ENCODE measurements at places on chromosomes 5 and 9.

DNA sequence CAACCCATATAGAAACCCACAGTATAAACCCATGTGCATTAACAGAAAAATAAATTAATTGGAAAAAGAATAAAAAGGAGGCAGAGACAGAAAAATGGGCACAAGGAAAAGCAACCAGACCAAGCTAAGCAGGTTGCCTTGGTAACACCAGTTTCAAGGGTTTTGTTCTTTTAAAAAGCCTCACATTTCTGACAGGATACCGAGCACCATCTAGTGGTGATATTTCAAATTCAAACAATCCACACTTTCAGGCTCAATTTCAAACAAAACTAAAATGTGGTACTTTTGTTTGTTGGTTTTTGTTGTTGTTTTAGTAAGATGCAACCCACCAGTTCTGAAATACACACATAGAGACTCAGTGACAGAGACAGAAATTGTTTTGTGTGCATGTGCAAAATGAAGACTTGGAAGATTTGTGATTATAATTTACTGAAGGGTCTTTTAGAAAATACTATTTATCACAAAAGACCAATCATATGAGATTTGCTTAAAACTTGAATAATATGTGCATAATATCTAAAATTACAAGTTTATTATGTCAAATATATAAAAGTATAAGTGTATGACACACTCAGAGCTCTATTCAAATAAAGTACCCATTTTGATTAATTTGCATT is 318.2 kb downstream of the SLCO4C1 start:
- DNase-seq, result peak; percentile 52

- no peak for DNase-seq
Observed at GRCh38 chr9:123657099-123657498, 272.8 kb downstream of the DENND1A start.

GRCh38 chr5:18305288-18305924 is 671.1 kb downstream of the TAF11L14 start:
- DNase-seq, result peak; percentile 52

- DNase-seq, result peak; percentile 79
Observed at GRCh38 chr5:93621327-93621798, 38.3 kb downstream of the NR2F1 start.

- no peak for DNase-seq
Observed at GRCh38 chr5:160961038-160961437, 109.0 kb upstream of the ATP10B start.

DNA sequence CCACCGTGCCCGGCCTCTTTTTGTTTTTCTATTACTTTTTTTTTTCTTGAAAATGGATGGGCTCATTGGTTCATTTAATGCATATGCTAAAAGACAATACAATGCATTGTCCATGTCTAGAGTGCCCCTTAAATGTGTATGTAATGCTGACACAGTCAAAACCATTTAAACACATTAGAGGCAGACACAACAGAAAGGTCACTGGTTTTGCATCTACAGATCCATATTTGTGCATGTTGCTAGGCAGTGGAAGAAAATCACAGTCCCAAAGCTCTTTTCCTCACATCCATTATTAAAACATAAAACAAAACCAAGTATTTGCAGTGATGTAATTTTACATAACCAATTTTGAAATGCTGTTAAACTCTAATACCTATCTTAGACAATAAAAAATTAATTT is 389.0 kb downstream of the TAF11L14 start:
- DNase-seq, result no peak

DNA sequence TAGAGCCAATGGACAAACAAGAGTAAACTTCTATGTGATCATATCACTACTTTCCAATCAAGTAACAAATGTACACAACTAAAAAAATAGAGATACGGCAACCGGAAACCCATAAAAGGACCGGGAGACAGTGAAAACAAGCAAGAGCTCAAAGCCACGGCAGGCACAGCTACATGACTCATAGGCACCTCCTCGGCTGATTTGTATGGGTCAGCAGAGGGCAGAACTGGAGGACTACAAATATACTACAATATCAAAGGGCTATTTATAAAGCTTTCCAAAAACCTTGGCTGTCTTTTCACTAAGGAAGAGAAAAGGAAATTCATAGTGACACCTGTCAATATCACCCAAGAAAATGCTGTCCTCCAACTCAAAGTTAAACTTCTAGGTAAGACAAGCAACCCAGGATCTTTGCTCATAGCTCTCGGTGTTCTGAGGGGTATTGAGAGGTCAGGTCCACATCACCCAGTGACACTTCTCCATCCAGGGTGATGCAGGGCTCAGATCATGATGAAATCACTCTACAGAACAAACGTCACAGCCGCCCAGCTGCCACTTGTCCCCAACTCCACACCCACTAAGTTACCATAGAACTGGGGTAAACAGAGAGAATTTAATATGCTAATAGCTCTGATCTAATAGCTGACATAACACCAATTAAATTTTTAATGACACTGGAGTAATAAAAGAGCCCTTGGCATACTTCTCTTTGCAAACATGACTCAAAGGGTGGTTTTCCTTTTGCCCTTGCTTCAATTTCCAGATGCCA is 41.3 kb downstream of the PFDN1 start:
- DNase-seq, result peak; percentile 95

DNA sequence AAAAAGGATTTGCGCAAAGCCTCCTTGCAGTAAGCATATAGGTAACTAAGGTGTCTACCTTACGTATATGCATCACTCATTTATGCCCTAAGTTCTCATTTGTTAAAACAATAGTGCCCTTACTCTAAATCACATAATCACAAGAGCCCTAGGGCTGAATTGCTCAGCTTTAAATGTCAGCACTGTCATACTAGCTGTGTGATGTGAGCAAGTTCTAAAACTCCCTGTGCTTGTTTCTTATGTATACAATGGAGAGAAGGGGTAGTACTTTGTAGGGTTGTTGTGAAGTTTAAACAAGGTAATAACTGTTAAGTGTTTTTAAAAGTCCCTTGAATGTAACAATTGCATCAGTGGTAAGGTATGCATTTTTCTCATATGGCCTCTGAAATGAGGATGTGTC is 169.5 kb upstream of the DMRT1 start:
- DNase-seq, result no peak

GRCh38 chr9:13943176-13943575 is 370.8 kb downstream of the NFIB start:
- DNase-seq, result no peak

GRCh38 chr9:133715866-133716563 is 22.1 kb downstream of the SARDH start:
- no peak for DNase-seq

GRCh38 chr5:14664270-14665100 is at the start of gene OTULIN:
Gene OTULIN (plus strand): TSS chr5:14664718. CDS start chr5:14664826, 108 bp downstream.
- peak; percentile 83 for DNase-seq

DNA sequence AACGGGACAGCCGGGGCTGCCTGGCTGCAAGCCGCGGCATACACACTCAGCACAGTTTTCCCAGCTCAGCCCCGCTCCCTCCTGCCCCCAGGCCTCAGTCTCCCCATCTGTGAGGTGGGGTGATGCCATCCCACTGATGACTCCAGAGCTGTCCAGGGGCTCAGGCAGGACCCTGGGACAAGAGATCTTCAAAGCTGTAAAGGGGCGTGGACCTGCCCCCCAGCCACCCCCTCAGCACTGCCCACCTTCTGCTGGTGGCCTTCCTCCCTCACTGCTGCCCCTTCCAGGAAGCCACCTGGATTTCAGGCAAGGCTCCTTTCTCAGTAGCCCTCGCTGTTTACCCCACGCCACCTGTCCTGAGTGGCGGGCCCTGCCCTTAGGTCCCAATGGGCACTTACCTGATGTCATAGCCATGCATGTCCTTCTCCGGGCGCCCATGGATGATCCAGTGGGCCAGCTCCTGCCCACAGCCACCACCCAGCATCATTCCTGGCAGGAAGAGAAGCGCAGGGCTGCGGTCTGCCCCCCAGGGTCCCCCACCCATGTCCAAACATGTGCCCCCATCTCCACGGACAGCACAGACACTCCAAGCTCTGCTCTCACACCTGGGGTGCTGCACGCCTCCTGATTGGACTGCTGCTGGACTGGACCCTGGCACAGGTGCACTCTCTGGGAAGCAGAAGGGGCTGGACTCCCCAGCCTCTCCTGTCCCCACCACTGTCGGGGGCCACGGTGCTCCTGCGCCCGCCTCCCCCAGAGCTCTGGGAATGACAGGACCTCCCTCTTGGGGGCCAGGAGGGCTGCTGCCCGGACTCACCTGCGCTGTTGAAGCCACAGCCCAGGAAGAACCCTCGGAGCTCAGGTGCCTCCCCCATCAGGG is 25.7 kb downstream of the SARDH start:
- no peak for DNase-seq

DNA sequence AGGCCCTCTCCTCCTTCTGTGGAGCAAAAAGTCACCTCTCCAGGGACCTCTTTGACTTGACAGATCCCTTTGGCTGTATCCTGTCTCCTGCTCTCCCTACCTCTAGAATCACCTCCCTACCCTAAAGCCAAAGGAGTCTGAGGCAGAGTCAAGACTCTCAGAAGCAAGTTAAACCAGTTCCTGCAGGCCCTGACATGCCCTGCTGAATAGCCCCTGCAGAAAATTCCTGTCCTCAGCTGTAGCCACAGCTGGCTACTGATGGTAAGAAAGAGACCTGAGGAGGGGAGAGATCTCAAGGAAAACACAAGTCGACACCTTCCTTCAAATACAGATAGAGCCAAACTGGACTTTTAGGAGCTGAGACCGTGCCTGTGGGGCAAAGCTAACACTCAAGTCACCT is 23.7 kb upstream of the UBAP2 start:
- no peak for DNase-seq

- peak; percentile 88 for DNase-seq
Observed at GRCh38 chr9:136051837-136052471, 43.1 kb downstream of the NACC2 start.

DNA sequence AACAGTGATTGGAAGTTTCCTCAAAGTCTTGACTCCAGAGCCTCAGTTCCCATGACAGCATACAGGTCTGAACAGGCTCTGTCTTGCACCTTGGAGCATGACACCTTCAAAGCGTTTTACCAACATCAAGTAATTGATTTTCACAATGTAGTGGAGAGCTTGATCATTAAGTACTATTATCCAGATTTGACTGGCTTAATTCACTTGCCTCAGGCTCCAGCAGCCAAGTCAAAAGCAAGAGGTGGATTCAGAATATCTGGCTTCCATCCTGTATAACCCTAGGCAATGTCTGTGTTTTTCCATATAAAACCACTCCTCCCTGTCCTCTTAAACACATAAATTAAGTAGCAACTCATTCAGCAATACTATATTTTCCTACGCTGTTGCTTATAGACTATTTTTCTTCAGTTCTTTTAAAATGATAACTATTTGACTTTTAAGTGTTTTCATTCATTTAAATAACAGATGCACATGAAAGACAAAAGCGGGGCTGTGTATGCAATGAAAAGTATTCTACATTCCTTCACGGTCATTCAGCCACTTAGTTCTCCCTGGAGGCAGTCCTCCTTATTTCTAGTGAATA is 150.8 kb upstream of the RANBP3L start:
- DNase-seq, result no peak

GRCh38 chr9:91274949-91275492 is 86.7 kb downstream of the AUH start:
- DNase-seq, result no peak

- no peak for DNase-seq
Observed at GRCh38 chr5:93715761-93716160, 25.6 kb downstream of the POU5F2 start.

DNA sequence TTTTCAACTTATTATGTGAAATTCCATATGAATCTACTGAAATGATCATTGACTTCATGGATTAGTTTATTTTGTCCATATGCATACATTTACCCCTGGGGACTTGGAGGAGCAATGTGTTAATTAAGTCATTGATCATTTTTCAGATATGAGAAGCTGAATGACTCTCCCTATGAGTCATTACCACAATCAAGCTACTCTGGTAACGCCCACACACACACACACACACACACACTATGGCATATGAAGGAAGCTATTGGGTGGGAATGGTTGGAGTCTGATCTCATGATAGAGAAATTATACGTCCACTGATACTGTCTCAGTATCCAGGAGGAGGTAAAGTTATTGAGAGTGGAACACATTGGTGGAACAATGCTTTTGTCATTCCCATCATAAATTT is 528.9 kb downstream of the AGTPBP1 start:
- DNase-seq, result peak; percentile 46

- DNase-seq, result peak; percentile 48
Observed at GRCh38 chr5:85132269-85132668, 747.6 kb upstream of the EDIL3 start.

GRCh38 chr9:30504502-30504905 is 1879.9 kb upstream of the ACO1 start:
- peak; percentile 7 for DNase-seq

- DNase-seq, result no peak
Observed at GRCh38 chr9:129493002-129493705, 127.7 kb downstream of the C9orf50 start.

DNA sequence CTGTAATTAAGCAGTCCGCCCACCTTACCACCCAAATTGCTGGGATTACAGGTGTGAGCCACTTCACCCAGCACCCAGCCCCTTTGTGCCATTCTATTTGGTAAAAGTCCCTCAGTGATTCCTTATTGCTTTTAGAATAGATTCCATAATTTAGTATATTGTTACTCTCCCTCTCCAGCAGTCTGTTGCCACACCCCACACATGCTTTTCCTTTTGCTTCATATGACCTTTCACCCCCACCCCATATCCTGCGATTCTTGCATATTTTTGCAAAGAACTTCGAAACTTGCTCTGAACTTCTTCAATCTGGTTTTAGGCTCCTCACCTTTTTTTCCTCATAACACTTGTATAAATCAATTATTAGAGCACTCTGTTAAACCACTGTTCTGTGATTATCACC is 100.2 kb downstream of the MTREX start:
- peak; percentile 46 for DNase-seq

- DNase-seq, result no peak
Observed at GRCh38 chr9:91658513-91659105, 235.0 kb upstream of the NFIL3 start.

DNA sequence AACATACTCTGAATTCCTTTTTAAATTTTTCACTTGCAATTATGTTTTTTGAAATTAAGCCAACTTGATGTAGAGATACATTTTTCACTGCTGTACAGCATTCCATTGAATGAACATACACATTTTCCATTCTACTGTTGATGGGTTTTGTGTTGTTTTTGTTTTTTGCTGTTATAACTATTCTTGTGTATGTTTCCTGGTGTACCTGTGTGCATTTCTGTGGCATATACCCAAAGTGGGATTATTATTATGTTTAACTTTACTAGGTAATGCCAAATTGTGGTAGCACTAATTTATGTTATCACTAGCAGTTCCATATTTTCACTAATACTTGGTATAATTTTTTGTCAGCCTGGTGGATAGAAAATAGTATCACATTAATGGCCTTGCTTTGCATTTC is 2.7 kb downstream of the RFESD start:
- DNase-seq, result no peak

GRCh38 chr5:151470439-151470838 is 23.0 kb downstream of the SLC36A1 start:
- DNase-seq, result peak; percentile 80

DNA sequence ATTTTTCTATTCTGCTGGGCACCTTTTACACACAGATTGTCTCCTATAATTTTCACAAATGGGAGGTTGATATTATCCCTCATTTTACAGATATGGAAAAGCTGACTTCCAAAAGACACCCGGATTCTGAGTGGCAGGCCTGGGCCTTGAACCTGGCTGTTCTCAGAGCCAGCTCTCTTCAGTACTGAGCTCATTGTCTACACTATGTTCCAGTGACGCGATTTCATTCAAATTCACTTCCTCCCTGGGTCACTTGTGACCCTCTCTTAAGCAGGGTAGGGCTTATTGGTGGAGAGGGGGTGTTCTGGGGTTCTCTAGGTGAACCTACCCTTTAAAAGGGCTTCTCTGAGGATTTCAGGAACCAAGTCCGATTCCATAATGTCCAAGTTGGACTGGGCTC is 70.2 kb downstream of the ANKRD33B start:
- no peak for DNase-seq

GRCh38 chr9:21969951-21970799 is 24.0 kb downstream of the CDKN2A start:
- DNase-seq, result peak; percentile 56

GRCh38 chr5:157602505-157602904 is 26.9 kb upstream of the ADAM19 start:
- DNase-seq, result peak; percentile 52
